ENCODE measurements at places on chromosomes 16 and 17.

- DNase-seq: no peak
Observed at GRCh38 chr17:67759355-67760171, 41.8 kb downstream of the NOL11 start.

GRCh38 chr17:35537601-35538141, at the start of gene SLFN12L:
TSS of gene SLFN12L (minus strand) at chr17:35537678. CDS start at chr17:35522364, 15,314 bp downstream.
- DNase-seq: no peak

GRCh38 chr16:84833144-84833500, 13.3 kb downstream of the CRISPLD2 start:
- no peak for DNase-seq

GRCh38 chr17:79801156-79802038, 4.5 kb upstream of the CBX8 start:
- no peak for DNase-seq

GRCh38 chr17:4357030-4357628, 9.3 kb downstream of the UBE2G1 start:
- no peak for DNase-seq

DNA sequence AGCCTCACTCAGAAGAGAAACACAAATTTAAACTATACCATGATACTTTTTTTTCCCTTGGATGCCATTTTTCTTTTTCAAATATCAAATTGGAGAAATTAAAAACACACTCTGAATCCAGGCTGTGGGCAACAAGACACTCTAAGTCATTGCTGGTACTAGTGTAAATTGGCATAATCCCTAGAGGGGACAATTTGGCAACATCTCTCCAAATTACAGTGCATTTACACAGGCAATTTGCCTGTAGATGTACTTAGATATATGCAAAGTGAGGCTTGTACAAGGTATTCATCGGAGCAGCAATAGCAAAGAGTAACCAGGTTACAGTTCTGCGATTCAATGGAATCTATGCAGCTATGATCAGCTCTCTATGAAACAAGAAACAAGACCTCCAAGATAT, 6.7 kb upstream of the GUCY2D start:
- no peak for DNase-seq

GRCh38 chr17:70256751-70257150, 87.4 kb downstream of the KCNJ2 start:
- no peak for DNase-seq

- no peak for DNase-seq
Observed at GRCh38 chr16:66265048-66265415, 101.5 kb upstream of the CDH5 start.

GRCh38 chr17:57593739-57594462, 151.2 kb downstream of the CCDC182 start:
- DNase-seq: no peak

DNA sequence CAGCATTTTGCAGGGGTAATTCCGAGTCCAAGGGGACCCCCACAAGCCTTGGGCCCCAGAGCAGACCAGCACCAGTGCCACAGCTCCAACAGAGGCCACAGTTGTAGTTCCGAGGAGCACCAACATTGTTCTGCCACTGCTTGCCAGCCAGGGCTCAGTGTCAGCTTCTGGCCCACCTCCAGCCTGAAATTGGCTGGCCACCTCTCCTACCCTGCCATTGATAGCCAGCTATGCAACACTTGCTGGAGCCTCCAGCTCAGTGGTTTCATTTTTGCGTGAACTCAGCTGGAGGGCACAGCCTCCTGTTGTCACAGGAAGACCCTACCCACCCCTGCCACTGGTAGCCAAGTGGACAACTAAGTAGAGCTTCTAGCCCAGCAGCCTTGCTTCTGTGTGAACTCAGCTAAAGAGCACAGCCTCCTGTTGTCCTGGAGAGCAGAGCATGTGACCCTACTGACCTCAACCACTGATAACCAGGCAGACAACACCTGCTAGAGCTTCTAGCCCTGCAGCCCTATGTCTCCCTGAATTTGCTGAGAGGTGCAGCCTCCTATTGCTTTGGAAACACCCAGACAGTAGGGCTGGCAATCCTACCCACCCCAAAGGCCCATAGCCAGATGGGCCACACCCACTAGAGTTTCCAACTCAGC, 24.9 kb downstream of the HYDIN start:
- no peak for DNase-seq

DNA sequence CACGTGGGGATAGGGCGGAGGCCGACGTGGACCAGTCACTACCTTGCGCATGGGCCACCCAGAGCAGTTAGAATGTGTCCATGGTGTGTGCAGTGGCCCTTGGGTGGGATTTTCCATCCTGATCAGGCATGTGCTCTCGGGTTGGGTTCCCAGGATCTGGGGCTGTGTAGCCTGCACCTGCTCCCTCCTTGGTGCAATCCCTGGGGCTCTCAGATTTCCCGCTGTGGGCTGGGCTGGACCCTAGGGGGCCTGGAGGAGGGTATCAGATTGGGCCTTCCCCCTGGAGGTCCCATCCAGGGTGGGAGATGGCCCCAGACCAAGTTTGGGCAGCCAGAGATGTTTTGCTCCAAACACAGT, 1.3 kb downstream of the SMTNL2 start:
- DNase-seq: no peak

GRCh38 chr16:76670125-76670857, 393.1 kb downstream of the CNTNAP4 start:
- DNase-seq: no peak

DNA sequence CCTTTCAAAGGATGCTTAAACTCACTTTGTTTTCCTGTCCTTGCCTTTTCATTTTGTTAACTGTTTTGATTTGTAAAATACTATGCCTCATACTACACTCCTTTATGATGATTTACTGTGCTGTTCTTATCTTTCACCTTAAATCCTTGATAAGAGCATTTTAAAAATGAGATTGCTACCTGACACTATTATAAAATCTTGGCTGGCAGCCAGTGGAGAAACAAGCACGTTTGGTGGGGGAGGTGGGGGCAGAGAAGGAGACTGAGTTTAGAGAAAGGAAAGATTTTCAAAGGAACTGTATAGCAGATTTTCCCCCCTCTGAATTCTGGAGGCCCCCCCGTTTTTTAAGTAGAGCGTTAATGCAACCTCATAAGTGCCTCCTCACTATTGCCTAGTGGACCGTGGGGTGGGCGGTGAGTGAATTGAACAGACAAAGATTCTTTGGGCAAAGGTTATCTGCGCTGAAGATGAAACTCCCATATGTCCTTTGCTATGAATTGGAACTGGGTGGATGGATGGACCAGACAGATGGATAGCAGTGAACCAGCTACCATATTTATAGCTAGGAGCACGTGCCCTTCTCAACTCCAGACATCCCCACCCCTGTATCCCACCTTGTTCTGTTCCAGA, 200.2 kb downstream of the CCDC182 start:
- DNase-seq: no peak

GRCh38 chr16:75108792-75109731, 7.5 kb downstream of the LDHD start:
- DNase-seq: peak; percentile 63

GRCh38 chr17:43006639-43007551, at the start of gene IFI35:
TSS of gene IFI35 (plus strand) at chr17:43006784. CDS start at chr17:43006948, 164 bp downstream.
- peak; percentile 68 for DNase-seq

GRCh38 chr16:48352648-48353390, 32.4 kb downstream of the SIAH1 start:
- DNase-seq: no peak

DNA sequence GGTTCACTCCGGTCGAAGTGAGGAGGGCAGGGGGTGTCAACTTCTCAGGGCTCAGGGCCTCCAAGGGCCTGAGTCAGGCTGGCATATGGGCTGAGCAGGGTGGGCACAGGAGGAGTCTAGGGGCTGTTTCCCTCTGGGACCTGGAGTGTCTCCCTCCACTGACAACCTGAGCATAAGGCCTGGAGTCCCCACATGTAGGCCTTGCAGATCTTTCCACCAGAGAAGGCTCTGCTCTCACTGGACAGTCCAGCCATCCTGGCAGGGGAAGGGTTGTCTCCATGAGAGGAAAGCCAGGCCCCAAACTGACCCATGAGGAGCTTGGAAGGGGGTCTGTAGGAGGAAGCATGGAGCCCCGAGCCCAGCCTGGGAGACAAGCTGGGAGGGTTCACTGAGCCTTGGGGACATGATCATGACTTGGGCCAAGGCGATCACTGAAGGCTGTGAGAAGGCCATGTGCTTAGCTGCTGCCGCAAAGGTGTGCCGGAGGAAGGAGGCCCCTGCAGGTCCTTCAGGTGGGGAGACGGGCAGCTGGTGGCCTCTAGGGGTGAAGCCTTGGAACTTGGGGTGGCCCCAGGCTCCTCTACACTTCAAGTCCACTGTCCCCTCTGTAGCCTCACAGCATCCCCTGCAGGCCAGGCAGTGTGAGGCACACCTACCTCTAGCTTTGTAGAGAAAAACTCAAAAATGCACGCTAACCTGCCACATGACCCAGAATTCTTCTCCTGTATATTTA, 9.9 kb downstream of the CMTM2 start:
- peak; percentile 36 for DNase-seq

GRCh38 chr16:55534756-55535155, 25.9 kb downstream of the LPCAT2 start:
- DNase-seq: no peak

GRCh38 chr16:70432723-70433457, 6.0 kb downstream of the ST3GAL2 start:
- no peak for DNase-seq

- no peak for DNase-seq
Observed at GRCh38 chr17:71412803-71413202, 708.0 kb upstream of the SOX9 start.

- no peak for DNase-seq
Observed at GRCh38 chr17:27980043-27980442, 62.4 kb upstream of the NLK start.

- DNase-seq: no peak
Observed at GRCh38 chr16:65681406-65681805, 559.5 kb upstream of the CDH11 start.

- DNase-seq: no peak
Observed at GRCh38 chr17:48998587-48999440, 1.6 kb downstream of the IGF2BP1 start.
